ENCODE measurements at places on chromosomes 6 and 20. TPM values are rescaled to one million over a fixed set of nuclear protein-coding genes. Genes with fewer than 3 reads are reported as not detected.

- DNase-seq: peak; percentile 58
Measured at GRCh38 chr6:159852877-159853276, 37.9 kb upstream of the MAS1 start.

The GPX5 gene
- not detected for total RNA-seq

The ESR1 gene
- total RNA-seq: not detected

The BPIFA1 gene
- not detected for total RNA-seq

DNA sequence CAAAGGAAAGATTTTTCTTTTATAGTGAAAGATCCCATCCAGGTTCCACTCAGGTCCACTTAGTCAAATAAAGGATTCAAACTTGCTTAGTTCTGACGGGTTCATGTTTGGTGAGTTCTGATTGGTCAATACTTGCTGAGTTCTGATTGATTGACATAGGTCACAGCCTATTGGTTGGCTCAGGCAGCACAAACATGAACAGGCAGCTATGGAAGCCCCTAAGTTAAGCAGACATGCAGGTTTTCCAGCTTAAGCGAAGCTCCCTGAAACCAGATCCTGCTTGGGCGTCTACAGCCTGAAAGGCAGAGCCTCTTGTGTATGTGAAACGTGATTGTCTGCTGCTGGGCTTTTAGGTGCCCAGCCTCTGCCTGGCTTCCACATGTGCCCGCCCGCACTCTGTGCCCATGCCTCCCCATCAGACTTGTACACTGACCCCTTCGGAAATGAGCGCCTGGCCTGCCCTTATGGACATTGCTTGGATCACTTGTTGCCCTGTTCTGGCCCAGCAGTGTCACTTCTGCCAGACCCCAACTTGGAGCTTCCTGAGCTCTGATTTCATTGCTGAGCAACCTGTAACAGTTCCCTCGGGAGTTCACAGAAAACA lies 45.4 kb upstream of the ECI2 start:
- DNase-seq: peak; percentile 44

- DNase-seq: no peak
Measured at GRCh38 chr6:4401408-4402368, 266.3 kb upstream of the ECI2 start.

- no peak for DNase-seq
Measured at GRCh38 chr6:65776332-65776731, 69.3 kb upstream of the EYS start.

GRCh38 chr6:157278171-157278570 lies 45.1 kb downstream of the TMEM242 start:
- DNase-seq: no peak

GRCh38 chr6:157774153-157775135 lies 48.6 kb upstream of the SNX9 start:
- no peak for DNase-seq

The TASP1 gene
- total RNA-seq: 15.1 TPM

DNA sequence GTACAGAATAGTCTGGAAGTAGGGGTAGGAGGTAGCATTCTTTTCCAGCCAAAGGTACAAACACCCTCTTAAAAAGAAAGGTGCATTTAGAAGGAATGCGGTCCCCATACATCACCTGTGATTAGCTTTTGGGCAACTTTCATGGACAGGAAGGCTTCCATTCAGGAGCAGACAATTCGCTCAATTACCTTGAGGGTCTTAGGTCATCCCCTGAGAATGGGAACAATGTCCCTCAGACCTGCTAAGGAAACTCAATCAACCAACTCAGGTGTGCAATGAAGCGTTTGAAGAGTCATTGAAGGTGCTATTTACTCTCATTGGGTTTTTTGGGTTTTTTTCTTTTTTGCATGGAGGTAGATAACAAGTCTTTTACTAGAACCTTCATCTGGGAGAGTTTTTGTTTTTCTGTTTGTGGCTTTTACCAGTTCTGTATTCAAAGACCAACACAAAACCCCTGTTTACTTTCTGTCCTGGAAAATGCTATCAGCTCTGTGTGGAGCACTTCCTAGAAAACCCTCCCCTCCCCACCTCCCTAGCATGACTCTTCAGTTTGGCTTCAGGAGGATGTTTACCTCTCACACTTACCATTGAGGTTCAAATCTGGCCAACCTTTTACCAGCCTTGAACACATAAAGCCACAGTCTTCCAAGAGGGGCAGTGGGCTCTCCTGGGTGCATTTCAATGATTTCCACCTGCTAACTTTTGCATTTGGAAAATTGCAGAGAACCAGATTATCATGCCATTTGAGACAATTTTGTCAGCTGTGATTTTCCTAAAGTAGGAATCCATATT lies 271.2 kb upstream of the PRDM1 start:
- no peak for DNase-seq

DNA sequence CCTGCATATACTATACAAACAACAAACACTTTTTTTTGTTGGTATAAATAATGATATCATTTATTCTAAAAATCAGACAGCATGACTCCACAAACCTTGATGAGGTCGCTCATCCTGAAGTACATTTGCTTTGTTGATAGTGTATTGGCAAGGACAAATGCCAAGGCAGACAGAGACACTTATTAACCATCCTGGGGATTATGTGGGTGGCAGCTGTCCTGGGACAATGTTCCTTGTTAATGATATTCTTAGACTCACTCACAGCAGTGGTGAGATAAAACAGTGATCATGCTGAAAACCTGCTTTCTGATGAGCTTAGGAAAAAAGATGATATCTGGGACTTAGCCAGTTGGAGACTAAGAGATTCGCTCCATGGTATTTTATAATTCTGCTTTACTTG lies 85.4 kb upstream of the OGFRL1 start:
- DNase-seq: no peak

- DNase-seq: peak; percentile 28
Measured at GRCh38 chr20:48791014-48791413, 36.8 kb downstream of the PREX1 start.

The SNAI1 gene
- total RNA-seq: 1.6 TPM

The DPPA5 gene
- not detected for total RNA-seq

DNA sequence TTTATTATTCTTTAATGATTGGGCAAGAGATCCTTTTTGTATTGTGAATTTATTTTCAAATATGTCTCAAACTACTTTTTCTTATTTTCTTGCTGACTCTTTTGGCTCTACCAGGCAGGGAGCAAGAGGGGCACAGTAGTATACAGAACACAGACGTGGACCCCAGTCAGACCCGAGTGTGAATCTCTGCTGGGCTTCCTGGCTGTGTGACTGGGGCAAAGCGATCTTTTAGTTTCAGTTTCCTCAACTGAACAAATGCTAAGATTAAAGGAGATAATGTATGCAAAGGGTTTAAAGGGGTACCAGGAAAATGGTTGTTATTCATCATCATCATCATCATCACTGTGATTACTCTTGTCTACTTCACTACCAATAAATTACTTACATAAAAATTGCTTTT lies 317.5 kb downstream of the HIVEP2 start:
- DNase-seq: no peak

The PTGIS gene
- not detected for total RNA-seq

- peak; percentile 2 for DNase-seq
Measured at GRCh38 chr6:79313254-79313653, 78.8 kb upstream of the HMGN3 start.

GRCh38 chr20:31933698-31934097 lies 18.1 kb downstream of the PDRG1 start:
- no peak for DNase-seq

DNA sequence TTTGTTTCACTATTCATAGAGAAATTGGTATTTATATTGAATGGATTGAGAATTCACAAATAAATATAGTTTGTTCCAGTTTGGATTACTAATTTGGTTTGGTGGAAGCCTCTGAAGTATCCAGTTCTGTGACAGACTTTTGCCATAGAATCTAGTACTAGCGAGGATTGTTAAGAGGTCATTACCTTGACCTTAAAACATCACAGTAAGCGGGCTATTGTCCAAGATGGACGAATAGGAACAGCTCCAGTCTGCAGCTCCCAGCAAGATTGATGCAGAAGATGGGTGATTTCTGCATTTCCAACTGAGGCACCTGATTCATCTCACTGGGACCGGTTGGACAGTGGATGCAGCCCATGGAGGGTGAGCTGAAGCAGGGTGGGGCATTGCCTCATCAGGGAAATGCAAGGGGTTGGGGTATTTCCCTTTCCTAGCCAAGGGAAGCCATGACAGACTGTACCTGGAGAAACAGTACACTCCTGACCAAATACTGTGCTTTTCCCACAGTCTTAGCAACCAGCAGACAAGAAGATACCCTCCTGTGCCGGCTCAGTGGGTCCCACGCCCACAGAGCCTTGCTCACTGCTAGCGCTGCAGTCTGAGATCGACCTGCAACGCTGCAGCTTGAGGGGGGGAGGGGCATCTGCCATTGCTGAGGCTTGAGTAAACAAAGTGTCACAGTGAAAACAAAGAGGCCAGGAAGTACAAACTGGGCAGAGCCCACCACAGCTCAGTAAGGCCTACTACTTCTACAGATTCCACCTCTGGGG lies 66.4 kb upstream of the NEDD9 start:
- DNase-seq: no peak

- DNase-seq: no peak
Measured at GRCh38 chr6:130943738-130944137, 116.5 kb downstream of the SMLR1 start.

DNA sequence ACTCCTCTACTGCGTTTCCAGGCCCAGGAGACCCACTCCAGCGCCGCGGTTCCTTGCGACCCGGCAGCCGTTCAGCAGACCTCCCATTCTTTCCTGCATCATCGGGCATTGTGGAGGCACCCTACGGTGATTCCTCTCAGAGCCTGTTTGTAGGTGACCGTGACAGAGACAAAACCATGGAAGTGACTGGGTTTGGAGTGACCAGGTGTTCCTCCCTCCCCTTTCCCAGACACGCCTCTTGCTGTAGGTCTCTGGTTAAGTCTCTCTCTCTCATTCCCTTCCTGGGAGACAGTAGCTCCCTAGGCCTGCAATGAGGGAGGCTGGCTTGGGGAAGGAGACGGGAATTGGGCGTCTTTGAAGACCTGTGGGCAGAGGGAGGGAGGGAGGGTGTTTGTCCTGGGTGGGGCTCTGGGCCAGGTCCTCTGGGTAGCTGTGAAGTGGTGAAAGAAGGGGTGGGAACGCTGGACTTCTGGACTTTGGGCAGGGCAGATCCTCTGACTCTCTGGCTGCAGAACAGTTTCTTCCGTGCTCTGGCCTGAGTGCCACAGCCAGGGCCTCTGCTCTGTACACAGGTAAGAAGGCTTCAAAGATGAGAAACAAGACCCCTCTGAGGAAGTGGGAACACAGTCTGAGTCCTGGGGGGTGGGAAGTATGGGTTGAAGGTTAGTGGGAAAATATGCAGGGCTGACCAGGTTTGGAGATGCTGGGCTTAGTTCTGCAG lies 763 bp downstream of the KLC4 start:
- no peak for DNase-seq

The HLA-DPA1 gene
- total RNA-seq: 253 TPM

- no peak for DNase-seq
Measured at GRCh38 chr20:8156235-8157079, 24.4 kb downstream of the PLCB1 start.

The NKAPL gene
- not detected for total RNA-seq

The HEY2 gene
- total RNA-seq: 1.3 TPM

DNA sequence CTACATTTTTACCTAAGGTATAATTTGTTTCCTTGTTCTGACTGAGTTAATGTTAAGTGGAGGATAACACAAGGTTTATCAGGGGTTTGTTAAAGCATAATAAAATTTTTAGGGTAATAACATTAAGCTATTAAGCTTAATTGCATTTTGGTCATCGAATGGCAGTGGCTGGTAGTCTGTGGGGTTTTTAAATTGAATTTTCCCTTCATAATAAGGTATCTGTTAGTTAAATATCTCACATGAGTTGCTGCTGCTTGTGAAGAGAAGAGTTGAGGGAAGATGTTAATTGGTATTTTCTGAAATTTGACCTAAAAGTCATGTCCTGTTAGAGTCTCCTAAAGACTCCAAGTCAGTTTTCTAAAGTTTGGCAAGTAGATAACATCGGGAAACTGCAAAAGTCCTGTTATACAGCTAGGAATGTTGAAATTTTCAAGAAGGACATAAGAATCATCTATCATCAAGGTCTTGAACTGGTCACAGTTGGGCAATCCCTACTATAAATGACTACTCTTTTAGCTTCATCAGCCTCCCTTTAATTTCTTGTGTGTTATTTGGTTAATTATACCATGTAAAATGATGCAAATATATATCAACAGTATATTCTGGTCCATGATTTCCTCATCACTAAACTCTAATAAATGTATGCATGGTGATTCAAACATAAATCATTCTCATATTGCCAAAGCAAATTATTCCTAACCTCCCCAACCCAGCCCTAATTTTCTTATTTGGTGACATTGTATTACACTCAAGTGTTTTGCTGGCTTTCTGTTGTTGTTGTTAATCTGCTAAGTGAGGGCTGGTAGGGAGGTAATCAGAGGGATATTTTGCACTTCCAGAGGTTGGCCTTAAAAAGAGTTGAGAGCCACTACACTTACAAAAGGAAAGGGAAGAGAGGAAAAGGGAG lies 64.0 kb downstream of the MAP3K5 start:
- no peak for DNase-seq

The DAAM2 gene
- 1.1 TPM for total RNA-seq

The RBPJL gene
- not detected for total RNA-seq

DNA sequence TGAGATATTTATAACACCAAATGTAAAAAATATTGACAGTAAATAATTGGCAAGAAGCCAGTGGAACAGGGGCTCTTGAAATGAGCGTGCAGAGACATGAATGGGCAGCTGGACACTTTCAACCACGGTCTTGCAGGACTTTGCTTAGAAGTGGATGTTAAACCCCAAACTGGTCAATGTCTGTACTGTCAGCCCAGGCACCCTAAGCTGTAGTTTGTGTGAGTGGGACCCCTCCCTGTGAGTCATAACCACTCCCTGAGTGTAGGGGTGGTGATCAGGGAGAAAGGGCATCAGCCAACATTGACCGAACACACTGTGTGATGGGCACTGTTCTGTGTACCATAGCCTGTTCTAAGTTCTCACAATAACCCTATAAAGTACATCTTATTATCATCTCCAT lies 108.6 kb downstream of the FIG4 start:
- DNase-seq: no peak

- DNase-seq: no peak
Measured at GRCh38 chr6:33639559-33639958, 18.4 kb downstream of the ITPR3 start.
